Tongue (tissue), 3 donors: ENCODE measurements at places on chromosomes 1 and 21.

- no peak for DNase-seq
Measured at GRCh38 chr1:150156868-150157603, 7.3 kb downstream of the PLEKHO1 start.

GRCh38 chr1:117339866-117340700, 27.2 kb upstream of the MAN1A2 start:
- DNase-seq = peak; percentile 65

DNA sequence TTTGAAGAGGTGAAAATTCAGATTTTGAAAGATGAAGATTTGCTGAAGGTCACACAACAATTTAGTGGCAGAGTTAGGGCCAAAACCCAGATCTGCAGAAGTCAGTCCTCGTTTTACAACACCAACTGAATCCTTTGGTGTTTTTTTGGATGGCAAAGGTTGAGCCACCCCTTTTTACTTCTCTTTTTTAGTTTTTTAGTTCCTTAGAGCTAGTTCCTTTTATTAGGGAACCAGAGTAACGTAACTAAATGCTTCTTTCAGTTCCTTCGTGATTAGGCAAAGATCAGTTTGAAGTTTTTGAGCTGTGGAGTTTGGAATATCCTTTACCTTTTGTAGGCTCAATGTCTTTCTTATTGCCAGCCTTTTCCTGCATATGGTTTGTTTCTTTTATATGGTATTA, 67.9 kb upstream of the ARID1A start:
- no peak for DNase-seq

- peak; percentile 61 for DNase-seq
Measured at GRCh38 chr21:16308269-16308668, 578.5 kb downstream of the USP25 start.

DNA sequence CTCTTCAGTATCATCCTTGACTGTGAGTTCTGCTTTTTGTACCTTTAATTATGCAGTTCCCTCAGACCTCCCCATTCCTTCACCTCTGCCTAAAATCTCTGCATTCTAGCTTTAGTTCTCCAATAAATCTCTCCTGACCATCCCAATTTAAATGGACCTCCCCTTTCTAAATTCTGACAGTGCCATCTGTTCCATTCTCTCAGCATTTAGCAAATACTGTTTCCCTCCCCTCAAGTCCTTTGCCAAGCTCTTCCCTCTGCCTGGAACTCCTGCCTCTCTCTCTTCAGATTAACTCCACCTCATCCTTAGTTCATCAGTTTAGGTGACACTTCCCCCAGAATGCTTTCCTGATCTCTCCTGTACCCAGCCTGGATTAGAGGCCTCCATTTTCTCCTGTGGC, 54.0 kb upstream of the JUN start:
- peak; percentile 38 for DNase-seq

GRCh38 chr21:33007747-33008146, 18.0 kb upstream of the OLIG2 start:
- DNase-seq = no peak

GRCh38 chr1:162667381-162668080, 35.3 kb downstream of the DDR2 start:
- DNase-seq = no peak

DNA sequence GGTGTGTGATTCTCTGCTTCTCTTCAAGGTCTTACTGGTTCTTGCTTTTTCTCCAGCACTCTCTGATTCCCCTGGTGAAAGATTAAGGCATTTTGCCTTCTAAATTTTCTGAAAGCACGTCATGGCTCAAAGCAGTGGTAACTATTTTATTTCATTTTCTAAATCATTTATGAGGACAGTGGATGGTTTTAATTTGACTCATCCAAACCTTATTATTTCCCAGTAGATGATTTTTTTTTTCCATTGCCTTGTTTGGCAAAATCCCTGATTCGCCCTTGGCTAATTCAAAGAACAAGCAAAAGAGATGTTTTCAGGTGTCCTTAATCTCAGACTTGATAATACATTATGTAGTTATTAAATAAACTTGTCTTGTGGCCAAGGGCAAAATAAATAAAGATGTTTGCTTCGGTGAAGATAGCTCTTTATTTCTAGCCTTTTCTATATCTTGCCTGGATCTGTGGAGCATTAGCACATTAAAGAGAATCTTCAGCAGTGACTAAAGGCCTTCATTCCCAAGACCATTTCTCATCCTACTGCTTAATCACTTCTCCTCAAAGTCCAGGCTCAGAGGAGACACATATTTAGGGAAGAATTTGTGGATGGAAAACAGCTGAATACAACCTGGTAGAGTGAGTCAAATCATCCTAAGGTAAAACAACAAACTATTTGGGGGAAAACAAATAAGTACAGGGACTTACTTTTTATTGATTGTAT, 359.8 kb downstream of the DUSP10 start:
- DNase-seq = no peak

- no peak for DNase-seq
Measured at GRCh38 chr1:82487778-82488177, 687.0 kb downstream of the ADGRL2 start.

DNA sequence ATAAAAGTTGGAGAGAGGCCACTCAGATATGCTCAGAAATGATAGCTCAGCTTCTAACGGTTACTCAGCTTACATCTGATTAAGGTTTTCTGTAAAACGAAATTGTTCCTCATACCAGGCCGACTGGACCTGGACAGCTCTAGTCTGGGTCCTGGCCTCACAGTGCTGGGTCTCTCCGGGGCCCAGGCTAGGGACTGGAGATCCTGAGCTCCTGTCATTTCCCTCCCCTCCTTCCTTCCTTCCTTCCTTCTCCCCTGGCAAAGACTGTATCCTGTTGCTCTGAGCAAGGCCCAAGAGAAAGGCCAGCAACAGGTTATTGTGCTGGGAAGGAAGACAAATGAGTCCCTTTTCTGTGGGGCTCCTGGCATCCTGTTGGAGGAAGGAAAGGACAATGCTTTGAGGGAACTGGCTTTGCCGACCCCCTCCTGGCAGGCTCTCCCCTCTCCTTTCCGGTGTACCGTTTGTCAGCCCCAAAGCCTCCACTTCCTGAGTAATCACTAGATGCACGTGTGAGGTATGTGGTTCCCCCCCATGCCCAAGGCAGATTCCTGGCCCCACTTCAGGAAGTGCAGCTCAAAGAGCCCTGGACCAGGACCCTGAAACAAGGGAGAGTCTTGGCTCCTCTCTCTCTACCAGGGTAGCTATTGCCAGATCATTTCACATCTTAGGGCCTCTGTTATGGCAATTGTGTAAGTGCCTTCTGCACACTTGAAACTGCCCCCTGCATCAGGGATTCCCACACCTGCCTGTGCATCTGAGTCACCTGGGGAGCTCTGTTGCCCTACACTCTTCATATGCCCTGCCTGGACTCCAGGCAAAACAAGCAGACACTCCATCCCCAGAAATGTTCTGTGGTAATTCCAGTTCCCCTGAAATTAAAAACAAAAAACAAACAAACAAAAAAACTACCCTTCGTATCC, 212.7 kb upstream of the FGGY start:
- DNase-seq = no peak

GRCh38 chr1:59779949-59780348, 34.8 kb upstream of the HOOK1 start:
- DNase-seq = no peak

DNA sequence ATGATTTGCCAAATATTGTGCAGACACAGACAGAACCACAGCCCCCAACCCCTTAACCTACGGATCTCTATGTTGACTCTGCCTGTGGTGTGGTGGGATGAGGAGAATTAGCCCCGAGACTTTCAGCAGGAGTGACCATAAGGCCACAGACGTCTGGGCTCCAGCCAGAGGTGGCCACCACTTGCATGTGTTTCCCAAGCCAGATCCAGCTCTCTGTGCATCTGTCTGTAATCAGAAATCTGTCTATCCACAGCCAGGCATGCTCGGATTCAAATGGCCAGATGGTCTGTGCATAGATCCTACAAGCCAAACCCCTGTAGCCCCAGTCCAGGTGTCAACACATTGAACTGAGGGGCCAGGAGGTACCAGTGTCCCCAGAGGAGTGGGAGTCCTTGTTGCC, 140.6 kb downstream of the SYF2 start:
- no peak for DNase-seq

DNA sequence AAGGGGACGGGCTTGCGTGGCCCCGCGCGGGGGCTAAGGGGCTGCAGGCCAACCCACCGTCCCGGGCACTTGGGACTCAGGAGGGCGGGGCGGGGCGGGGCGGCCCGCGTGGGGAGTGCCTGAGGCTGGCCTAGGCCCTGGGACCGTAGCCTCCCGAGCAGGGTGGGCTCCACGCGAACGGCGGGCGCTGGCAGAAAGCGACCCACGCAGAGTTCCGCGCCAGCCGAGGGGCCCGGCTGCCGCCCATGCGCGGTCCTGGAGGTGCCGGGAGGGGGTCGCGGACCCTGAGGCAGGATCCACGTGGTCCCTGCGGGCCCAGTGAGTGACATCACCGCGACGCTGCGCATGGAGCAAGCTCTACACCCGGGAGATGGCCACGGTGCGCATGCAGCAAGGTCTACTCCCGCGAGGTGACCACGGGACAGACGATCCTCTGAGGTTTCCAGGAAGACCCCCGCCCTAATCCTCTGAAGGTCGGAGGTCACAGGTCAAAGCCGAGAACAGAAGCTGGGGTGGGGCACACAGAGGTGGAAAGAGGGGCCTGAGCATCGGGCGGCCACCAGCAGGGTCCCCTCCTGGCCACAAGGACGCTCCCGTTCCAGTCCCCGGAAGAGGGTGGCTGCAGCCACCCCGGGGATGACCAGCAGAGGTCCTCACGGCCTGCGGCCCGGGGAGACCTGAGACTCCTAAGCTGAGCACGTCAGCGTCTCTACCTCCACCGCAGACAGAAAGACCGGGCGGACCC, 13.5 kb upstream of the SLC19A1 start:
- peak; percentile 92 for DNase-seq

GRCh38 chr1:58883888-58884482, 100.1 kb upstream of the JUN start:
- peak; percentile 72 for DNase-seq

DNA sequence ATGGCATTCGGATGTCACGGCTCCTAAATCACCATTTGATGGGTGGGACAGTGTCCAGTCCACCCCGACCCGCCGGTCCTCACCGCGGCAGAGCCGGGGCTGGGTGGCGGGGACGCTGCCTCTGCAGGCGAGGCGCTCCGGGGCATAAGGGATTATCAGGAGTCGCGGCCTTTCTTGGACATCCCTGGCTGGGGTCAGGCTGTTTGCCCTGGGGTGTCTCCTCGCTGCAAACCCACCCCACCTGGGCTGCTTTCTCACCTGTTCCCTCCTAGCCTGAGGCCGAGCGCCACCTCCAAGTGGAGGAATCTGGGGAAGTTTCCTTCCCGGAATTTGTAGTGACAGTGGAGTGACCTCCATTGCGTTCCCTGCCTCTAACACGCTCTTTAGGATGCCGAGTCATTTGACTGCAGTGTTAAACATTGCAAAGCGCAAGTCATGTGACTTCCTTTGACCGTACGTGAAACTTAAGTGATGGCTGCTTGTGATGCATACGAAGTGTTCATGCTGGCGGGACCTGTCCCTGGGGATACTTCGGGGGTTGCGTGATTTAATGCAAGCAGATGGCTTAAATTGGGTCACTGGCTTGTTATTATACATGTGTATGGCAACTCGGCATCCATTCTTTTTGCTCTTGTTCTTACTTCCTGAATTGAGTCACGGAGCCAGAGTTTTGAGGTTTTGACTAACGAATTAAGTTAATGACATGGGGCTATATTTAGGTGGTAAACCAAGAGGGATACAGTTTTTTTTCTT, 536 bp downstream of the LGALS8 start:
- peak; percentile 84 for DNase-seq

DNA sequence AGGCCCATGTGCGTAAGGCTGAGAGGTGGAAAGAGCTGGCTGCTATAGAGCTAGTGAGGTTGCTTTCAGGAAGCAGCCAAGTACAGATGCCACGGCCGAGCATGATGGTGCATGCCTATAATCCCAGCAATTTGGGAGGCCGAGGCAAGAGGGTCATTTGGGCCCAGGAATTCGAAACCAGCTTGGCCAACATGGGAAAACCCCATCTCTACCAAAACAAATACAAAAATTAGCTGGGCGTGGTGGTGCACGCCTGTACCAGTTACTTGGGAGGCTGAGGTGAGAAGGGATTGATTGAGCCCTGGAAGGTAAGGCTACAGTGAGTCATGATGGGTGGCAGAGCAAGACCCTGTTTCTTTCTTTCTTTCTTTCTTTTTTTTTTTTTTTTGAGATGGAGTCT, 2.7 kb downstream of the CCDC24 start:
- no peak for DNase-seq

- DNase-seq = no peak
Measured at GRCh38 chr1:221643404-221644144, 98.3 kb downstream of the DUSP10 start.

DNA sequence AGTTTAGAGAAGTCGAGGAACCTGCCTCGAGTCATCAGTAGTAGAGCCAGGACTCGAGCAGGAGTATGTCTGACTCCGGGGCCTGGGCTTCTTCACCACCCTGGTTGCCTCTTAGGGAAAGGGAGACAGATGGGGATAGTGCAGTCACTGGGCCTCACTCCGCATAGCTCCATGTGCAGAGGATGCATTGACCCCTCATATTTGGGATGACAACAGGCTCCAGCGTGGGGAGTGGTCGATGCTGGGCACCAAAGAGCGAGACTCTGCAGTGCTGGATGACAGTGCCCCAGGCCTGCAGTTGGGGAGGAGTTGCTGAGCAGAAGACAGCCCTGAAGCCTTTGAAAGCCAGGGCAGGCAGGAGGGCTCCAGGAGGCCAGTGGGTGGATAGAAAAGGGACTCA, 20.8 kb upstream of the TENT5C start:
- DNase-seq = no peak

GRCh38 chr1:63748046-63748580, 25.7 kb upstream of the ROR1 start:
- DNase-seq = no peak

- no peak for DNase-seq
Measured at GRCh38 chr1:204079608-204079999, 6.7 kb downstream of the SOX13 start.

DNA sequence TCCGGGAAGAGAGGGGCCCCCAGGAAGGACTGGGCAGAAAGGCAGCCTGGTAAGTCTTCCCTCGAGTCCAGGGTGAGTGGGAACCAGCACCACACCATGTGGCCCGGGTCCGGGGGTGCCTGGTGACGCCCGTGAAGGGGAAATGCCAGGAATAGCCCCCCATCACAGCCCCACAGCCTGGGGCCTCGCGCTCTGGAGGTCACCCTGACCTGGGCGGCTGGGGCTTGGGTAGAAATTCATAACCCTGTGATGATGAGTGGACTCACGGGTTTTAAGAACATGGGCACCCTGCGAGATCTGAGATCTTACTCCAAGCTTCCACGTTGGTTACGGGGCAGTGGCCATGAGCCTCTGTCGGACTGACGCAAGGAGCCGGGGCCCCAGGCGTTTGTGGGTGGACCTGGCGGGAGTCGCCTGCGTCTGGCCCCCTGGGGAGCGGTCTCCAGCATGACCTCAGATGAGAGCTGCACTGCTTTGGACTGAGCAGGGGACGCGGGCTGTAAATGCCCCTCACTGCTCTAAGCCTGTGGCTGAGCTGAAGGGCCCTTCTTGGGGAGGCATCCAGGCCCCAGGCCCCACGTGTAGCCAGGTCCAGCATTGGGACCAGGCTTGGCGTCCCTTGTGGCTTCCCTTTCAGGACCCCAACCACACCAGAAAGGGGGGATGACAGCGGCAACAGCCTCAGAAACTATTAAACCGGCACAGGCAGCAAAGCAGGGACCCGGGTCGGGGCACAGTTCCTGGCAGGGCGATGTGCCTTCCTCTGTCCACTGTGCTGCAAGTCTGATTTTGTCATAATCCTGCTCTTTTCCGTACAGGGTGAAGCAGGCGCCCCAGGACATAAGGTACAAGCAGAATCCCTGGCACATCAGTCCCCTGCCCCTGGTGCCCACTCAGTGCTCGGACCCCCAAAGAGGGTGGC, 60.0 kb downstream of the SLC19A1 start:
- no peak for DNase-seq

- no peak for DNase-seq
Measured at GRCh38 chr1:89844241-89844807, 23.5 kb downstream of the LRRC8D start.
